ENCODE measurements at places on chromosomes 12 and 14.

DNA sequence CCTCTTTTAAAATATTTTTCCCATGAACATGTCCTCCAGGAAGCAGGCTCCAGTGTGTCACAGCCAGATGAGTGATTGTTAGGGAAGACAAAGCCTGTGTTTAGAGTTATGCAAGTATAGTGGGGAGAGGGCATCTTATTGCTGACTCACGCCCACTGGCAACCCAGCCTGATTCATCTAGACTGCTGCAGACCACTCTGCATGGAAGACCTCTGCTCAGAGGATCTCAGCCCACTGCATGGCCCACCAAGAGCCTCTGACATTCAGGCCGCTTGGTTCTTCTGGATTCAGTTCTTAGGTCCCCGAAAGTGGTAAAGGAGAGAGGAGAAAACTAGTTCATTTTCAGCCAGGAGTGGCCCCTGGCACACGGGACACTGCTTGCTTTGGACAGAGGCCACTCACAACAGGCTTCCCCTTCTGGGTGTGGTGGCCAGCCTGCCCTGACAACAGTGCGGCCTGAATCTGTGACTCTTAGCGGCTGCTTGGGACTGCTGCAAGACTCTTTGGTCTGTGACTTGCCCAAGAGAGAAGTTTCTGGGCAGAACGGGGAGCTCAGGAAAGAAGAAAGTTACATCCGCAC, 266.3 kb downstream of the ZFP36L1 start:
- DNase-seq = no peak

DNA sequence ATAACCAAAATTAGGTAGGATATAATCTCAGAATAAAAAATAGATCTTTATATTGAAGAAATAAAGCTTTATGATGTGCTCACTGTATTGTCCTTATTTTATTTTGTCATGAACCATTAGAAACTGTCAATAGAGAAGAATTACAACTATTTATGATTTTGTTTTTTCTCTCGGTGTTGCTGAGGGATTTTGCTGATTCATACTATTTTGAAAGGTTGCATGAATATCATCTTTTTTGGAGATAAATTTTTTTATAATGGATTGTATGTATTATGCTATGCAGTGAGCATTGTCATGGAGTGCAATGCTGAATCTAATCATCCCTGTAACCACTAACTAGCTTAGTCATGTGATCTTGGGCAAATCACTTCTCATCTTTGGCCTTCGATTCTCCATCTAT, 15.0 kb downstream of the SLC39A9 start:
- DNase-seq = no peak

DNA sequence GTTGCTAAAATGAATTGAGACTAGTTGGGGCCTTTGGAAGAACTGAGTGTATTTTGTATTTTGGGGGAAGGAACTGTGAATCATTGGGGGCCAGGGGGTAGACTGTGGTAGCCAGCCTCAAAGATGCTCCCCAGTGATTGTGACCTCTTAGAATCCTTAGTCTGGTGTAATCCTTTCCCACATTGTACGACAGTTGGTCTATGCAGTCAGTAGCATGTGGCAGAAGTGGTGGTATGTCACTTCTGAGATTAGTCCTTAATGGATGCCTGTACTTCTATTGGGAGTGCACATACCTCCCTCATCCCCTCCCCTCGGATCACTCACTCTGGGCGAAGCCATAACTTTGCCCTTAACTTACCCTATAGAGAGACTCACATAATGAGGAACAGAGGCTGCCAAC, 48.0 kb downstream of the USP15 start:
- DNase-seq = no peak

GRCh38 chr12:123391546-123392343, 7.8 kb downstream of the KMT5A start:
- DNase-seq = no peak

GRCh38 chr14:36766974-36767373, 105.3 kb downstream of the PAX9 start:
- no peak for DNase-seq

DNA sequence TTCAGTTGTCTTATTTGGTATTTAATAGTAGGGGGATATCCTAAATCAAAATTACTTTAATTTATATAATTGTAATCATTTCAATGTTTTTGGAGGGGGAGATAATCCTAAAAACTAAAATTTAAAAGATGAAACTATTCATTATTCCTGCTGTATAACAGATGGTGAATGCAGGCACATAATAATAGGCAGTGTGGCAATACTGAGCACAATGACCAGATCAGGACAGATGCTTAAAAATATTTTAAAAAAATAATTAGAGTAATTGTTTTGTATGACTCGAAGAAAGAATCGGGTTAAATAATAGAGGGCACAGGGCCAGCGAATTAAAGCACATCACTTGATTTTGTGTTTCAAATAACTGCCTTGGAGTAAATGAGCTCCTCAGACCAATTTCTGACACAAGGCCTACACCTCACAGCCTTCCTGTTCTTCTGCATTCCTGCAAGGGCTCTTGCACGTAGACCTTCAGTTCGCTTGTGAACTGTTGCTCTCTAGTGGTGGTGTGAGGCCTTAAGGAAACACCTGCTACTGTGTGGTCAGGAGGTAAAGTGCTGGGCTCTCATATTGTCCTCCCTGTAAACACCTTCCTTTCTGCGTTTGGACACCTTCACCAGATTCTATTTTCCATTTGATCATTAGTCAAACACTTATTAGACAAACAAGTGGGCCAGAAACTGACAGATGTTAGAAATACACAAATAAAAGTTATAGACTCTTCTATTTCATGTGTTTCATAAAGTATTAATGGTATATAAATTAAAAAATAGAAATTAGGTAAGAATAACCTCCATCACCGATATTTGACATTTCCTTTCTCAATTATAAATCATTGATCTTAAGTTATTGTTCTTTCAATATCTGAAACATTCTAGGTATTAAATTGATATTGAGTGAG, 29.3 kb upstream of the KLRF1 start:
- peak; percentile 28 for DNase-seq

DNA sequence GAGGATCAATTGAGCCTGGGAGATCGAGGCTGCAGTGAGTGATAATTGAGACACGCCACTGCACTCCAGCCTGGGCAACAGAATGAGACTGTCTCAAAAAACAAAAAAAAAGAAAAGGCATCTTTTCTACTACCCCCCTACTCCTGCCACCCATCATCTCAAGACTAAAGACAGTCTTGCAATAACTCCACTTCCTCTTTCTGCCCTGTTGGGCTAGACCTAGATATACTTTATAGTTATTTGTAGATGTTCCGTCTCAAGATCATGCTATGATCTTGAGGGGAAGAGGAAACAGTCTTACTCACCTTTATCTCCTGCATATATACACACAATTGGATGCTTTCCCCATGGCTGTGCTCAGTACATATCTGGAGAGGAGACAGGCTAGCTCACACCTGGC, 12.1 kb upstream of the ESPL1 start:
- DNase-seq = no peak

GRCh38 chr14:59301354-59301753, 112.9 kb downstream of the DAAM1 start:
- DNase-seq = no peak

DNA sequence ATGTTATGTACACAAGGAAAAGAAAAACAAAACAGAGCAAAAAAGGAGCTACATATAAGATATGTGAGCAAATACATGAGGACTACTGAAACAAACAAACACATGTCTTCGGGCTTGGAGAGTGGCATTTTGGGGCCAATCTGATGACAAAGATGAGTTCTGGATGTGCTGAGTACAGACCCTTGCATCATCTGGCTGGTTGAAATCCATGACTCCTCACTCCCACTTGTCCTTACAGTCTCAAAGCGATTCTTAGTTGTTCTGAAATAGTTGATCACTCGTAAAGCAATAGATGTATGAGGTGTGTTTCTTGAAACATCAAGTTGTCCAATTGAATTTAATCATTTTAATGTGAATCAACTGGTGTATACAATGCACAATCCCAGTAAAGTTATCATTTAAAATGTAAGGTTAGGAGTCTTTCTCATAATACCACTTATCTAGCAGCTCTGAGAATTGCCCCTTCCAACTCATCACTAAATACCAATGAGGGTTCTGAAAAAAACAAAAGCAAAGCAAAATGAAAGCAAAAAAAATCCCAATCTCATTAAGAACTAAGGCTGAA, 136.9 kb downstream of the ITPR2 start:
- DNase-seq = no peak

DNA sequence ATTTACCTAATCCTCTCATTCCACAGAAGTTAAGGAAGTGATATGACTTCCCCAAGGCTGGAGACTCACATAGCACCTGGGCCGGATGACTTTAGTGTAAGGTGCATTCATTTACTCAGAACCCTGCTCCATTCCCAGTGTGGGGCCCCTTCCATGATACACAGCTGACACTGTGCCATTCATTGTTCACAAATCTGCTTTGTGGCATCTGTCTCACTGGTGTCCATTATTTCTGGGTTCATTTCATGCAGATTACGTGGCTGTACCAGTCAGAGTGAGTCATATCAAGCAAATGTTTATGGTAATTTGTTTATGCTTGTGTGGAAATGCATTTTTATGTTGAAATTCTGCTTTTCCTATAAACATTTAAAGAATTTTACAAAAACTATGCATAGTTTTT, 5.2 kb downstream of the ANO4 start:
- peak; percentile 49 for DNase-seq

GRCh38 chr14:68927089-68927488, 52.0 kb downstream of the ACTN1 start:
- no peak for DNase-seq

- no peak for DNase-seq
Observed at GRCh38 chr12:109759595-109759994, 46.0 kb downstream of the FAM222A start.

GRCh38 chr12:51087818-51088217, 4.4 kb upstream of the CSRNP2 start:
- no peak for DNase-seq

- DNase-seq = no peak
Observed at GRCh38 chr12:93722835-93723567, 45.8 kb downstream of the CRADD start.

GRCh38 chr12:78571953-78572352, 292.6 kb upstream of the SYT1 start:
- DNase-seq = no peak

GRCh38 chr12:15013634-15014179, 40.9 kb downstream of the PDE6H start:
- DNase-seq = no peak

DNA sequence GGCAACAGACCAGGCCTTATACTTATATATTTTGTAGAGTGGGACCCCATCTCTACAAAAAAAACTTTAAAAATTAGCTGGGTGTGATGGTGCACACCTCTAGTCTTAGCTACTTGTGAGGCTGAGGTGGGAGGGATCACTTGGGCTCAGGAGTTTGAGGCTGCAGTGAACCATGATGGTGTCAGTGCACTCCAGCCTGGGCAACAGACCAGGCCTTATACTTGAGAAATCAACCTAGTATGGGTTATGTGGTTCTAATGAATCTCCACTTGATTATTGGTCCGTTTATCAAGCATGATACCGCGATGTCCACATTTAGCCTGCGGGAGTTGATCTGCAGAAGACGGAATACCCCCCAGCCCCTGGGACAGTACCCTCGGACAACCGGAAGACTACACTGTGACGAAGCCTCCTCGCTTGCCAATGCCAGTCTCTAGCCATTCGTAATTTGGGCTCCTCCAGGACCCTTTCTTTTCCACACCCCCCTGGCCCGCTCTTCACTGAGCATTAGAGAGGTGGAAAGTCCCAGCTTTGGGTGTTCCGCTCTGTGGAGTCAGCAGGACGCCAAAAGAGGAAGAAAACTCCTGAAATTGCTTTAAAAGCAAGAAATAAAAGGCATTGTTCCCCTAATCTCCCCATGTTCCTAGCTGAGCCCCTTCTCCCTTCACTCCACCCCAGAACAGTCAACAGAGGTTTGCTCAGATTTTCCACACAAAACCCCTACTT, 19.4 kb downstream of the LTBP2 start:
- DNase-seq = no peak

GRCh38 chr12:119808441-119808840, 68.7 kb downstream of the CIT start:
- DNase-seq = no peak

- DNase-seq = peak; percentile 43
Observed at GRCh38 chr12:57864442-57865083, 18.0 kb upstream of the CTDSP2 start.

DNA sequence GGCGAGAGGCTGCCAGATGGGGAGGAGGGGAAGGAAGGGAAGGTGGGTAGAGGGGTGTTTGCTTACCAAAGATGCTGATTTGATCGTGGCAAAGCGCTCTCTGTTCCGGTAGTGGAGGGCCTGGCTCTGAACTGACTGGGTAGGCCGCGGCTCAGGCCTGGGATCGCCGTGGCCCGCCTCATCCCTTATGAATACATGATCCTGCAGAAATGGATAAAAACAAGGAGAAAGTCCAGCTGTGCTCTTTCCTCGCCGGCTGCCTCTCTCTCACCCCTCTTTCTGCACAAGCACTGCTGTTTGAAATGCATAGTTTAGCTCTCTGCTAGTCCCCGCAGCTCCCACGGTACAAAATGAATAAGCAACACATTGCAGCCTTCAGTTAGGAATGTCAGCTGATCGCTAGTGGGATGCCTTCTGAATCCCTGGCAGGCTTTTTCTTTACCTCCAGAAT, 53.8 kb downstream of the PEBP1 start:
- DNase-seq = peak; percentile 44

DNA sequence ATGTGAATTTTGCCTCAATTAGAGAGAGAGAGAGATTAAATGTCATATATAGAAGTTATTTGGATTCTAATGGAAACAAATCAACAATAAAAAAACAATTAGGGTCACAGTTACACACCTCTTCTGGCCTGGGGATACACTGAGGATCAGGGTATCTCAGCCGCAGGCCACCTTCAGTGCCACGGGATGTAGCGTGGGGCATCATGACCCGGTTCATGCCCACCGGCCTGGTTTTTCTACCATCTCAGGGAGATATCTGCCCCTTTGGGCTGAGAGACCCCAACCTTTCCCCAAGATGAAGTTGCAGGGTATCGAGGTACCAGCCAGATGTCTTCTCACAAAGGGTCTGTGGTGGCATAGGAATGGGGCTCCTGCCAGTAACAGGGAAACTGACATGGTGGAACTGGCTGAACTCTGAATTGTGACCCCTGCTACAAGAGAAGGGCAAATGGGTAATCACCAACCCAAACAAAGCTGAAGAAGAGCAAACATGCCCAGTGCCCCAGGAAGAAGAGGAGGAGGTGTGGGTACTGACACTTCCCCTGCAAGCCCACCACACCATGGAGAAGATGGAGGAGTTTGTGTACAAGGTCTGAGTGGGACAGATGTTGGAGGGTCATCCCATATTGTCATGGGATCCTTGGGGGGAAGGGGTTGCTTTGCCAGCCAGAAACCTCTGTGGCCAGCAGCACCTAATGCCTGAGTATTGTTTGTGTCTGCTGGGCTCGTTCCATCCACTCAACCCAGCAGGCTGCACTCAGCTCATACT, 19.5 kb downstream of the SERPINA3 start:
- no peak for DNase-seq

DNA sequence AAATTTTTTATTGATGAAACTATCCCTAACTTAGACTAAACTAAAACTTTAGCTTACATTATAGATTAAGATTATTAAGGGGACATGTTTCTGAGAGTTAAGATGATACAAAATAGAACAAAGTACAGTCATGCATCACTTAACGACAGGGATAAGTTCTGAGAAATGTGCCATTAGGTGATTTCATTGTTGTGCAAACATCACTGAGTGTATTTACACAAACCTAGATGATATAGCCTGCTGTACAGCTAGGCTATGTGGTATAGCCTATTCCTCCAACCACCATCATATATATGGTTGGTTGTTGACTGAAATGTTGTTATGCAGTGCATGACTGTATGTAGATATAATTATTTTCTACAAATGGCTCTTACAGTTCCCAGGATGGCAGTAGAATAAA, 46.5 kb downstream of the ATP6V1D start:
- no peak for DNase-seq

GRCh38 chr12:51620448-51620847, 29.4 kb downstream of the SCN8A start:
- DNase-seq = no peak

- DNase-seq = no peak
Observed at GRCh38 chr14:99624971-99625370, 20.0 kb upstream of the HHIPL1 start.
